NCI-H1694 (cell line): ENCODE measurements at places on chromosomes 6 and 20.

GRCh38 chr6:8236956-8237355, 134.6 kb upstream of the EEF1E1 start:
- no peak for DNase-seq

DNA sequence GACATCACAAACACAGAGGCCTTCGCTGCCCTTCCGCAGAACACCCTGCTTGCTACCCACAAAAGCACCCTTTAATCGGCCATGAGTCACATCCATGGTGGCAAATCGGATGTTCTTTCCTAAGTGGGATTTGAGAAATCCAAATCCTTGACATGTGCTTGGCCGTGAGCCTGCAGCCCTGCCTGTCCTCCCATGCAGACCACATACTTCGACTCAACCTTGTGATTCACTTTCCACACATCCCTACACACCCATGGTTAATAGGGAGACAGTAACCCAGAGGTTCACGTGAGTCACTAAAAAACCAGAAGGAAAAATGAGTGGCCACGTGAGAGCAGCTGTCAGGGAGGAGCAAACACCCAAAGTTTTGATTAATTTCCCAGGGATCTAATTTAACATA, 19.4 kb downstream of the RAMACL start:
- no peak for DNase-seq

- DNase-seq = no peak
Measured at GRCh38 chr6:117397536-117398227, 28.1 kb downstream of the ROS1 start.

DNA sequence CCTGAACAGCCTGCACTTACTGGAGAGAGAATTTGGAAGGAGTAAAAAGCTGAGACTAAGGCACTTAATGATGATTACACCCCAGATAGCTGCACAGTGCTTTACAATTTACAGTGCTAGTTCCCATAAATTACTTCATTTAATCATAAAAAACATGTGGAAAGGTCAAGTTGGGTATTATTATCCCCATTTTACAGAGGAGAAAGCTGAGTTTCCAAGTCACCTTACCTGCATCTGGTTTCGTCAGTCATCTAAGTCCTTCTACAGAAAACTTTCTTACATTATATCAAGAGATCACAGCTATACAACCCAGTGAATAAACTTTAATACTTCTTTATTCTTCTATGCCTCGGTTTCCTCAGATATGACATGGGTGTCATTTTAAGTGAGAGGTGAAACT, 3.3 kb downstream of the PTPRK start:
- DNase-seq = no peak

DNA sequence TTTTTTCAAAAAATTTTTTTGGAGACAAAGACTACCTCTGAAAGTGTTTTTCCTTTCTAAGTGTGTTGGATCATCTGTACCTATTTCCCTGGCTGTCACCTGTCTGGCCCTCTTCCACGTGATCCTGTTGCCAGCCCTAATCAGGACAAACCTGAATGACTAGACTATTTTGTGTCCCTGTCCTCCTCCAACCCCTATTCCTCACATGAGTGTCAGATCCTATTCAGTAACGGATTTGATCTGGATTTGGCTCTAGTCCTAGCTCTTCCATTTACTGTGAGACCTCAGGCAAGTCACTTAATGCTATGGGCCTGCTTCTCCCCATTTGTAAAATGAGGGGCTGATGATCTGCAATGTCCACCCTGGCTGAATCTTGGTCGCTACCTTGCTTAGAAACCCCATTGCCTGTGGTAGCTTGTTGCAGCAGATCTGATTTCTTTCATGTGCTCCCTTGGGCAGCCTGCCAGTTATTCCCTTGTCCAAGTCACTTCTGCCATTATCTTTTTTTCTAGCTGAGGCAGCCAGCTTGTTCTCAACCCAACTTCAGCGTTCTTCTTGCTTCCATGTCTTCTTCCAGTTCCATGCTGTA, 4.8 kb downstream of the PHF20 start:
- no peak for DNase-seq

DNA sequence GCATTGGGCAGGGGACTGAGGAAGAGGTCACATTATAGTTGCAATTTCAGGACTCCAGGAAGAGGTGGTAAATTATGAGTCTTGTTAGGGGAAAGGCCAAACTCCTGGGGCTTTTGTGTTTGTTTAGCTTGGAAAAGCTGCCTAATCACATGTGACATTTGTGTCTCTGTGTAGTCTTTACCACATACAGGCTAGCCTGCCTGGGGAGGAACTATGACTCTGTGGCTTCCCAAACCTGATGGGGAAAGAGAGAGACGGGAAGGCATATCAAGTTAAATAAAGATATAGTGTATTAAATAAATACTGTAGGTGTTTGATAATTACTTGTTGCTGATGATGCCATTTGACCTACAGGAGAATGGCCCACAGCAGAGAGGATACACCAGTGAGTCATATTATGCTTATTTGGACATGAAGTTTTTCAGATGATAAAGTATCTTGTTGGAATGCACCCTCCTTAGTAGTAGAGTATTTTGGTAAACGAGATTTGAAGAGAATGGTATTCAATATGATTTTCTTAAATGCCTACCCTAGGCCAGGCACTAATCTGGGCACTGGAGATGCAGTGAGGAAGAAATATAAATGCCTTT, 4.0 kb downstream of the BLTP3A start:
- DNase-seq = no peak

DNA sequence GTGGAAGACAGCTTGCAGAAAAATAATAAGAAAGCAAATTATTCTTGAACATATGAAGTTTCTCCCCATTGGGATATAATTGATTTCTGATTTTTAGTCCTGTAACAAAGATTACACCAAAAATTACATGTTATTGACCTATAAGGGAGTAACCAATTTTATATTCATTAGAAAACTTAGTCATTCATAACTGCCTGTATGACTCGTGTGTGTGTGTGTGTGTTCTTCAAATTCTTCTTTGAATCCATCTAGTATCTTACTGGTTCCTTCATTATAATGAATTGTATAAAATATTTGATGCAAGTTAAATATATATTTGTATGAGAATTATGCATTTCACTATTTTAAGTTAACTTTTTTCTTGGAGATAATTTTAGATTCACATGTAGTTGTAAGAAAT, 310.4 kb downstream of the HAO1 start:
- DNase-seq = no peak

DNA sequence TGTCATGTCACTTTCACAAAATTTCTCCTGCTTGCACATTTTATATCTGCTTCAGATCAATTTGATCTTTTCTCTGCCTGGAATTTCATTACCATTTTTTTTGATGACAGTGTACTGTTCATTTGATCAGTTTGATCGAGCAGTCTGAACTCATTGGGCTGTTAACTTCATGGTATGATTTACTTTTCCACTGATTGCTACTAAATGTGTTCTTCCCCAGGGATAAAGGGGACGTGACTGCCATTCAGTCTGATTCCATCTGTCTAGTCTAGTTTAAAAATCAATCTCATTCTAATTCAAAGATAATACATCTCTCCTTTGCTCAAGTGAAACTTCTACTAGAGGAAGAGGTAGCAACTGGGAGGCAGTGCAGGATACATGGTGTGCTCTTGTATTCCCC, 21.1 kb downstream of the LAMP5 start:
- no peak for DNase-seq

GRCh38 chr20:19976595-19977372, 40.4 kb upstream of the NAA20 start:
- no peak for DNase-seq

DNA sequence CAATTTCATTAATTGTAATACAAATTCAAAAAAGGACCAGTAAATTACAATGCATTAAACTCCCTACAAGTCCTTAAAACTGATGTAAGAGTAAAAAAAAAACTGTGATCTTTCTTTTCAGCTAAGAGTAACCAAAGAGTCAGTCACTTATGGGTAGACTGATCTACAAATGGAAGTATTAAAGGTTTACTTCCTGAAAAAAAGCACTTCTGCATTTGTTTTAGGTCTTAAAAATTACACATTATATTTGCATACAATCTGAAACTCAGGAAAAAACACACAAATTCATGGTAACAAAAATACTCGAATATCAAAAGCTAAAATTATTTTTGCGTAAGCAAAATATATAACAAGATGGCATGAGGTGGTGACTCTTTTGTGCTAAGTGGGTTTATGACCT, 23.5 kb downstream of the USP49 start:
- DNase-seq = no peak

DNA sequence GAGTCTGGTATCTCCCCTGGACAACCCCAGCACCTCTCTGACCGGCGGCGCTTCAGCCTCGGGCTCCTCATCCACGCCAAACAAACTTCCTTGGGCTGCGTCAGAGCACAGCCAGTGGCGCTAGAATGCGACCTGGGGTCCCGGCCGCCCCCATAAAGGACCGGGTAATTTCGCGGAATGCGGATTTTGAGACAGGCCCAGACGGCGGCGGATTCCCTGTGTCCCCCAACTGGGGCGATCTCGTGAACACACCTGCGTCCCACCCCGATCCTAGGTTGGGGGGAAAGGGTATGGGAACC, 1.6 kb downstream of the FOXP4 start:
- no peak for DNase-seq

GRCh38 chr6:34524971-34525370, 31.2 kb downstream of the SPDEF start:
- DNase-seq = no peak

GRCh38 chr6:157791450-157791849, 31.6 kb upstream of the SNX9 start:
- no peak for DNase-seq

DNA sequence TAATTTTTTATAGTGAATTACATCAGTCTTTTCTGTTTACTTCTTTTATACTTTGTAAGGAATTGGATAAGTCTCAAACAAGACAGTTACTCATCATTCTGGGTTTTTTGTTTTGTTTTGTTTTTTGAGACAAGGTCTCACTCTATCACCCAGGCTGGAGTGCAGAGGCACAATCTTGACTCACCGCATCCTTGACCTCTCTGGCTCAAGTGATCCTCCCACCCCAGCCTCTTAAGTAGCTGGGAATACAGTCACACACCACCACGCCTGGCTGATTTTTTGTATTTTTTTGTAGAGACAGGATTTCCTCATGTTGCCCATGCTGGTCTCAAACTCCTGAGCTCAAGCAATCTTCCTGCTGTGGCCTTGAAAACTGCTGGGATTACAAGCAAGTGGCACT, 524.3 kb downstream of the EYS start:
- no peak for DNase-seq

DNA sequence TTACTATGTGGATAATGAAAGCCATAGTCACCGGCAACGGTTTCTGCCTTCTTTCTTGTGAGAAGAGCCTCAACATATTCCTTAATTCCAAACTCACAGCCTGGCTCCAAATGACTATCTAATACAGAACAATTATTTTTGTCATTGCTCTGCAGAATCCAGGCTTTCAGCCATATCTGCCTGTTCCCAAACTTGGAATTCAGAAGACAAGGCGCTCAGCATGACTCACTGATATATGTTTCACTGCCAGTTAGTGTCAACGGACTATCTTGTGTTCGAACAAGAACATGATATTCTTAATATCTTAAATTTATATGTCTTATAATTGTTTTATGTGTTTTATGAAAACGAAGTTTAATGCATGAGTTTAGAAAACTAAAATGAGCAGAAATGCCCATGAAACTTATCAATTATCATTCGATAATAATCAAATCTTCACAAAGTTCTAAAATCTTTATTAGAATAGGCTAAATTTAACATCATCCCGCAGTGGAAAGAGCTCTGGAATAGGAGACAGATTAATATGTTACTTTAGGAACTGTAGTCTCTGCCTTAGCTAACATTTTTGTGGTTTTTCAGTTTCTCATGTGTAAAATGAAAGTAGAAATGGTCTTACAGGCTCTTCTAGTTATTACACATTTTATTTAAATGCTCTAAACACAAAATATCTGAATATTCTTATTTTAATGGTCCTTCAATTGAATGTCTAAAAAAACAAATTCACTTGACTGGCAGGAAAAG, 669.3 kb upstream of the GJE1 start:
- no peak for DNase-seq

- DNase-seq = no peak
Measured at GRCh38 chr6:41236276-41236675, 8.1 kb downstream of the TREML4 start.

- no peak for DNase-seq
Measured at GRCh38 chr20:6381887-6382286, 259.1 kb upstream of the FERMT1 start.

DNA sequence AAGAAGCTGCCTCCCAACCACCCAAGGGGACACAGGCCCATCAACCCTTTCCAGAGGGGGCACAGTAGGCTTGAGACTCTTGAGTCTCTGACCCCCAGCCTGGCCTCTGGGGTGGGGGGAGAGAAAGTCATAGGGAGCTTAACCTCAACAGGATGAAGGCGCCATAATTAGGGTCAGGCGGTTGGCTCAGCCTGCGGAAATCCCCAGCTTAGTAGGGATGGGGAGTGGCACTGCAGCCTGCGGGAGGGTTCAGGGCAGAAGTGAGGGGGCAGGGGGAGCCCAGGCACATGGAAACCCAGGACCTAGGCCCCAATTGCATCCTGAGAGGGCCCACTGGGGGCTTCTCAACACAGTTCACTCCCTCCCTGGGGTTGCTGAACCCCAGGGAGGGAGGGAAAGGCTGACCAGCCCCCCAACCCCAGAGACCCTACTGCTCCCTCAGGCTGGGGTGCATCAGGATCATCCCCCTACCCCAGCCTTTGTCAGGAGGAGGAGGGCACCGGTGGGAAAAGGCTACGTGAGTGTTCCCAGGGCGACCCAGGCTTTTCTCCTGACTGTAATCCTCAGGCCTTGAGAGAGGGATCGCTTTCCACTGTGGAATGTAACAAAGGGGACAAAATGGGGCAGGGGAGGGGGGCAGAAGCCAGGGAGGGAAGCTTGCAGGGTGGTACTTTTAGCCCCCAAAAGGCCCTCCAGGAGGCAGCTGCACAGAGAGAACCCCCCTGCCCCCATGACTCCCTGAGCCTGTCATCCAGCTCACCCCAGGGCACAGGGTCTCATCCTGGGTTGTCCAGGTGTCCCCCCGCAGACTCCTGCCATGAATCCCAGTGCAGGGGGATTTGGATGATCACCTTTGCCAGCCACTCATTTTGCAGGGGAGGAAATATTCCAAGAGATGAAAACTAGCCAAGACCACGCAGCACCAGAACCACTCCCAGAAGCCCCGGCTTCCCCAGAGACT, 46.4 kb downstream of the MRPL14 start:
- no peak for DNase-seq

DNA sequence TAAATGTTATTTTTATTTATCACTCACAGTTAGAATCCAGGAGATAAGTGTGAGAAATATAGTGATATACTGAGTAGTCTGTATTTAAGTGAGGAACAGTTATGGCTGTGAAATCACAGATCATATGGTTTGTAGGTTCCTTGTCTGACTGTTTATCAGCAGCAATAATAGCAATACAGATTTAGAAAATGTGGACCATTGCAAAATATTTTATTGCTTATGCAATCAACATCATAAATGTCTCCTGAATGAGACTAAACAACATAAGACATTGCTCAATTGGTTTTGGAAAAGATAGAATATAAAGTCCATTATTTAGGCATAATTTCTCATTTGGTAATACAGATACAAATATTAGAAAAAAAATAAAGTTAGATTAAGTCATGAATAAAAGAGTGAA, 43.7 kb downstream of the CCDC170 start:
- no peak for DNase-seq

GRCh38 chr6:161171207-161171606, 102.7 kb downstream of the AGPAT4 start:
- DNase-seq = no peak

- DNase-seq = no peak
Measured at GRCh38 chr20:23024701-23025100, 10.4 kb upstream of the SSTR4 start.

GRCh38 chr20:50868509-50869495, 62.4 kb downstream of the ADNP start:
- DNase-seq = no peak
